ENCODE measurements at places on chromosomes 6 and 20. TPM values are rescaled to one million over a fixed set of nuclear protein-coding genes. Genes with fewer than 3 reads are reported as not detected.

NKX2-2 gene
- total RNA-seq, result not detected

DNA sequence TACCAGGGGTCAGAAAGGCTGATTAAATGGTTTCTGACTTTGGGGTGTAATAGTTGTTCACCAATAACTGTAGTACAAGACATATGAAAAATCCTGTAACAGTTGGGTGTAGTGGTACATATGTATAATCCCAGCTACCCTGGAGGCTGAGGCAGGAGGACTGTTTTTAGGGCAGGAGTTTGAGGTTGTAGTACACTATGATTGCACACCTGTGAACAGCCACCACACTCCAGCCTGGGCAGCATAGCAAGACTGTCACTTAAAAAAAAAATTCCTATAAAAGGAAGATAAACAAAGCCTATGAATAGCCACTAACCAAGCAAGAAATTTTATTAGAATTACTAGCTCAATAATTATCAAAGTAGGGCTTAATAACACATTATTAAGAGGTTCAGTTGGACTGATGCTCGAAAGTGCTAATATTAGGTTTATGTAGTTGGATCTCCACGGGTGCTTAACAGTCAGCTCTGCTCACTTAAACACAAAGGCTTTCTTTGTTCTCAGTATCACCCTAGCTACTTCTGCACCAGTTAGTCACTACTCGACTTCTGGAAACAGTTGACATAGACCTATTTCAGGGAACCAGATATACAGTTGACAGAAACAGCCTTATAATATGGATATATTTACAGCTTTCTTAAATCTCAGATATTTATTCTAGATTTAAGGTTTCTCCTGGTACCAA is 113.0 kb downstream of the MTFR2 start:
- DNase-seq, result no peak

IRF4 gene
- total RNA-seq, result 409 TPM

GRCh38 chr20:20448881-20449280 is 81.0 kb downstream of the INSM1 start:
- no peak for DNase-seq

LY6G6C gene
- not detected for total RNA-seq

- no peak for DNase-seq
Measured at GRCh38 chr6:140544431-140544830, 1170.0 kb upstream of the CITED2 start.

- no peak for DNase-seq
Measured at GRCh38 chr6:57305107-57305506, 12.3 kb upstream of the PRIM2 start.

DNA sequence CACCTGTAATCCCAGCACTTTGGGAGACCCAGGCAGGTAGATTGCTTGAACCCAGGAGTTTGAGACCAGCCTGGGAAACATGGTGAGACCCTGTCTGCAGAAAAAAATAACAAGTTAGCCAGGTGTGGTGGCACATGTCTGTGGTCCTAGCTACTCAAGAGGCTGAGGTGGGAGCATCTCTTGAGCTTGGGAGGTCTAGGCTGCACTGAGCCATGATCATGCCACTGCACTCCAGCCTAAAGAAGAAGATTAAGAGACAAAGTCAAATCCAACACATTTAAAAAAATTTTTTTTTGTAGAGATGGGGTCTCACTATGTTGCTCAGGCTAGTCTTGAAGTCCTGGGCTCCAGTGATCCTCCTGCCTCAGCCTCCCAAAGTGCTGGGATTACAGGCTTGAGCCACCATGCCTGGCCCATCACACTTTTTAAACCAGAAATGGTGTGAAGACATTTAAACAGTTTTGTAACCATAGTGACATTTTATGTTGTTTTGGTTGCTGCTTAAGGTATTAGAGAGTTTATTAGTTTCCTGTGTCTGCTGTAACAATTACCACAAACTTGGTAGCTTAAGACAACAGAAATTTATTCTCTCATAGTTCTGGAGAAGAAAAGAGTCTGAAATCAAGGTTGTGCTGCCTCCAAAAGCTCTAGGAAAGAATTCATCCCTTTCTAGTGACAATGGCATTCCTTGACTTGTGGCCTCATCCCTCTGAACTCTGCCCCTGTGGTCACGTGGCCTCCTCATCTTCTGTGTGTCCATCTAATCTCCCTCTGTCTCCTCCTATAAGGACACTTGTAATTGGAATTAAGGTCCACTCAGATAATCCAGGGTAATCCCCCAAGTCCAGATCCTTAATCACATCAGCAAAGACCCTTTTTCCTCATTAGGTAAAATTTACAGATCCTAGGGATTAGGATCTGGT is 104.6 kb upstream of the TNFAIP3 start:
- DNase-seq, result no peak

GRCh38 chr20:59932616-59933295 is 681 bp downstream of the SYCP2 start:
- DNase-seq, result no peak

GRCh38 chr6:52558266-52559000 is 18.4 kb downstream of the TRAM2 start:
- DNase-seq, result no peak

DNA sequence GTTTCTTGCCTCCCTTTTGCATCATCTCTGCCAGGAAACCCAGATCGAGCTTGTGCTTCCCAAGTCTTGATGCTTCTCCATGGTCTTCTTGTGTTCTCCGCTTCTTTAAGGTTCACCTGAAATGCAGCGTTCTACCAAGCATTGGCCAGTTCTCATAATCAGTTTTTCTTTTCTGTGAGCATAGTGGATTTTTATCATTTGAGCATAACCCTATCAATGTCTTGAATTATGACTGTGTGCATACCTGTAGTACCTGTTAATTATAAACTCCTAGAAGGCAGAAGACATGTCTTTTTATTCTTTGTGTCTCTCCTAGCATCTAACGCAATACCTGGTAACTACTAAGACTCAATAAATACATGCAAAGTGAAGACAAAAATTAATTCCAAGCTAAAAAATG is 804.4 kb upstream of the FLRT3 start:
- DNase-seq, result no peak

DNA sequence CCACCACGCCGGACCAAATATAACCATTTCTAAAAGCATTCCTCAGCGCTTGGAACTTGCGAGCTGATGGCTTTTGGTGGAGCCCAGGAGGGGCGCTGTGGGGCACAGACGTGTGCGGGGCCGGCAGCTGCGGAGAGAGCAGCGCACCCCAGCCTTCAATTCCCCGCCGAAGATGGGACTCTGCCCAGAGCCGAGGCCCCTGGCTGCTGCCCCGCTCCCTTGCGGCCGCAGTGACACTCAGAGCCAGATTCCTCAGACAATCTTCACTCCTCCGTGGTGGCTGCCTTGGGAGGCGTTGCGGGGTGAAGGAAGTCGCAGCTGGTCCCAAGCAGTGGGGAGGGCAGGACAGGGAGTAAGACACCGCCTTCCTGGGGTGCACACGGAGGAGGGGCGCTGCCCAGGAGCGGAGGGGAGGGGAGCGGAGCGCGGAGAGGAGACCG is 87.7 kb downstream of the TMEM242 start:
- peak; percentile 63 for DNase-seq

ATP5F1E gene
- 67.4 TPM for total RNA-seq

DNA sequence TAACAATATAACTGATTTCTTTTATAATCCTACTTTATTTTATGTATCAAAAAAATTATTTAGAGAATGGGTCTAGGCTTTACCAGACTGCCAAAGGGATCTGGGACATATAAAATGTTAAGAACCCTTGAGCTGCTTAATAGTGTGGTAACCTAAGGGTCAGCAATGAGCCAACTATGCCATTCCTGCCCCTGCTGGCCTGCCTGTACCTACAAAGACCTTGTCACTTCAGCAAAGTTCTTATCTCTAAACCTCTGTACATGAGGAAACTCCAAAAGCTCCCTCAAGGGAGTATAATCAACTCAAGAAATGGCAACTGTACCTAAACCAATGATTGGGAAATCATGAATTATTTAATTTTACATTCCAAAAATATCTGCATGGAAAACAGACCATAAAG is 266.9 kb downstream of the PKHD1 start:
- DNase-seq, result no peak

- DNase-seq, result no peak
Measured at GRCh38 chr20:37366743-37367142, 20.8 kb downstream of the SRC start.

SLC35D3 gene
- total RNA-seq, result not detected

GRCh38 chr6:150310539-150310938 is 58.3 kb upstream of the IYD start:
- DNase-seq, result no peak

HLA-DRA gene
- 9.2 TPM for total RNA-seq

DNA sequence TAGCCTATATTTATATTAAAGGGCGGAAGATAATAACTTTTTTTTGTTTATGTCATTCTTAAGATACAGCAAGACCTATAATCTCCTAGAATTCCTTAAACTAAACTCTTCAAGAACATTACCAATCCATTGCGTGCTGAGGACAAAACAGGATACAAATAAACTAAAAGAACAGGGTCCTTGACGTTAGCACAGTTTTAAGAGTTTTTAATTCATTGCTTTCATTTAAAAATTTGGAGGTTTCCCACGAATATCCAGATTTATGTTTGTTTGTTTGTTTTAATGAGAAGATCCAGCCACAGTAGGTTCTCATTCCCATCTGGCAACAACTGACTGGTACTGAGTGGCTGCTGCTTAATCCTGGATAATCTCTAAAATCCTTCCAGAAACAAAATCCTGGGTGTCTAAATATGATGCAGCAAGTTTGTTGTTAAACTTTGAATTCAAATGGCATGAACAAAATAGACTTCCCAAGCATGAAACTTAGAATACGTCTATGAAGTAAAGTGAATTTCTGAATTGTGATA is 153.7 kb downstream of the HACE1 start:
- DNase-seq, result no peak

DNA sequence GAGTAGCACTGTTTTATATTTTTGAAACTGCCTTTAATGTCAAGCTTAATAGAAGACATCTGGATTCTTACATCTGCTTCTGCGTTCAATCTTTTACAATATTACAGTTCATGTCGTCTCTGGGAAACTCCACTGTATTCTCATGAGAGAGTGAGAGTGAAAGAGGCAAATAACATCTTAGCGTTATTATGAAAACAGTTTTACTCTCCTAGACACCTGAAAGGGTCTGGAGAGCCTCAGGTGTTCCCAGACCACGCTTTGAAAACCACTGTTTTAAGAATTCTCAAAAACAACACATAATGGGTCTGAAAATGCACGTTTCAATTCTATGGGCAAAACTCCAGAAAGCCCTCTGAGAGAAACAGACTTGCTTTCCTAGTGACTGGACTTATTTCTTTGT is 63.3 kb downstream of the ARHGAP18 start:
- DNase-seq, result no peak

NRSN1 gene
- total RNA-seq, result not detected

SLC13A3 gene
- not detected for total RNA-seq

DNA sequence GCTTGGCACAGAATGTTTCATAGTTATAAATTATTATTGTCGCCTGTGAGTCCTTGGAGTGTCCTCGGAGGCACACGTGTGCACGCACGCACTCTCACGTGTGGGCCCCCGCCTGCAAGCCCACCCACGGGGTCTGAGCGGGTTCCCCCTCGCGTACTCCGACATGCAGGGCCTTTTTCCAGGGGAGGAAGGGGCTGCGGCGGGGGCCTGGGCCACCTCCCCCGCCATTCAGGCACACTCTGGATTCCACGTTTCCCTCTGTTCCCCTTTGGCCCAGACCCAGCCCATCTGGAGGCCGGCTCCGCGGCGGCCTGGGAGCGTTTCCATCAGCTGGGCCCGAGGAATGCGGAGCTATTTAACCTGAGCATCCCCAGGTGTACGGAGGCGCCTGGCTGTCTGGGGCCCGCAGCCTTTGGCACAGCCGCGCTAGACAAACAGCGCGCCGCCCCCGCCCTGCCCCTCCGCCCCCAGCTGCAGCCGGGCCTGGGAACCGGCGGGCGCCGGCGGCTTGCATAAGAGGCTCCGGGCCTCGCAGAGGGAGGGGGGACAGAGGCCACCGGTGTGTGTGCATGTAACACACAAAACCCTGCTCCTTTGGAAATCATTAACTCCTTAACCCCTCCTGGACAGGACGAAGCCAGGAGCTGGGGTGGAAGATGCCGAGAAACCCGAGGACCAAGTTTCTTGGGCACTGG is 3.3 kb downstream of the ID1 start:
- no peak for DNase-seq

DNA sequence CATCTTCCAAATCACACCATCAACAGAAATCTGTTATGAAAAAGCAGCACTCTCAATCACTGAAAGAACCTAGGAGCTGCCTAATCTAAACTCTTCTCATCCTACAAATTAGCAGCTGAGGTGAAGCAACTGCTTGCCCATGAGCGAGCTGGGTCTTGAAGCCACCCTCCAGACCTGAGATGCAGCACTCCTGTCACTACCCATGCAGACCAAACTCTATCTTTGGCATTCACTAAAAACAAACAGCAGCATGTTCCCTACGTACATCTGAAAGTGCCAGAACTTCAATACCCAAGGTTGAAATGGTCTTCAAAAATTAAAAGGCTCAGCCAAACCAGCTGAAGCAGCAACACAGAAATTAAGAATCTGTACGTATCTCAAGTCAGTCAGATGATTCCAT is 14.3 kb downstream of the ADNP start:
- no peak for DNase-seq

DNA sequence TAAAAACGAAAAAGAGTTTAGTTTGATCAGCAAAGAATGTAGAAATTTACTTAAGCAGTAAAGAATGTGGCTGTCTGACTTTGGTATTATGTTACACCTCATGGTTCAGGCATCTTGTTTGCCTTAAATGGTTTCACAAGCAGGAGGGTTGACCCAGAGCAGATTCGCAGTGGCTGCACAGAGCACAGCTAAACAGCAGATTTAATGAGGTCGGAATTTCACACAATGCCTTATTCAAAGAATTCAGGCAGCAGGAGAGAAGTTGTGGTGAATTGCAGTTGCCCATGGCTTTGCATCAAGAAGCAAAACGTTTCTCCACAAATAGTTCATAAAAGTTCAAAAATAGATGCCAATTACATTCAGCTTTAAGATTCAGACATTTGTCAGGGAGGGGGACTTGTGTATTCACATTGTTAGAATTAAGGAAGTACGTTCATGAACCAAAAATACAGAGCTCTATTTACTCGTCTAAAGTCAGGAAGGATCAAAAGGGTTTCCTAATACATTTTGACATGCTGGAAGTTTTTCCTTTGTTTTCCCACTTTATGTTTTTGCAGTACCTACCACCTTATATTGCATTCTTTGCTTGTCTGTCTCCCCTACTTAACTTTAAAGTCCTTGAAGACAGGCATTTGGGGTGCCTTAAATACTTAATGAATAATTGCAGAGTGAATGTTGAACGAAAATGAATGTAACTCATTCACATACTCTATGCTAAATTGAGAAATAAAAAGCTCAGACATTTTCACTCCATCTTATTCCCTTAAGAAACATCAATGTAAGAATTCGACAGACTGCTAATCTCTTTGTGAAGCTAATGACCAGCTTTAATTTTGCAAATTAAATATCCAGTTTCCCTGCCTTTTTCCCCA is 1163.6 kb upstream of the CITED2 start:
- no peak for DNase-seq

- DNase-seq, result peak; percentile 52
Measured at GRCh38 chr20:24164360-24164759, 175.8 kb upstream of the GGTLC1 start.
